ENCODE measurements at places on chromosomes 2 and 18. TPM values are rescaled to one million over a fixed set of nuclear protein-coding genes. Genes with fewer than 3 reads are reported as not detected.

SULT1C4 gene
- 2.7 TPM for total RNA-seq

LCT gene
- total RNA-seq = not detected

CRYBA2 gene
- total RNA-seq = not detected

PSMA8 gene
- 0.48 TPM for total RNA-seq

FARP2 gene
- total RNA-seq = 14.0 TPM

HOXD9 gene
- total RNA-seq = not detected

CRYGD gene
- total RNA-seq = not detected

CYBRD1 gene
- 58.3 TPM for total RNA-seq

EGR4 gene
- total RNA-seq = not detected

SERPINB3 gene
- not detected for total RNA-seq

BMP10 gene
- total RNA-seq = not detected

GRCh38 chr2:69807821-69808540, 21.5 kb upstream of the GMCL1 start:
- DNase-seq = no peak

GRCh38 chr2:201502713-201503112, 51.2 kb downstream of the STRADB start:
- DNase-seq = no peak

GRCh38 chr2:79131687-79132086, 11.4 kb downstream of the REG1A start:
- no peak for DNase-seq

DNA sequence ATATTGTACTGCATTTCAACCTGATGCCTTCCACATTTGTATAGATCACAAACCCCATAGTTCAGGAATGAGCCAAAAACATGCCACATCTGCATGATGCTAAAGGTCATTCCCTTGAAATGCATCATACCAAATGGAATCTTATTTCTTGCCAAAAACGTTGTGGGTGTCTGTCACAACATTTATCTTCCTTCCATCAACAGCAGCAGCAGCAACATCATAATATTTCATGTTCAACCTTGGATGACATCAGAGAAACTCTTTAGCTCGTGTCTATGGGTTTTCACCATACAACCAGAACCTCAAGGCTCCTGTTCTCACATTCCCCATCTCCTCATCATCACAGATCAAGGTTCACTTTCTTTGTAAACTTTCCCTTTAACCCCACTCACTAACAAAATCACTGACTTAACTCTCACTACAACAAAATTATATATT, 221.3 kb upstream of the CTAGE1 start:
- no peak for DNase-seq

GRCh38 chr2:131093696-131094462, 619 bp upstream of the FAM168B start:
- DNase-seq = peak; percentile 89

GRCh38 chr2:83587309-83587708, 871.8 kb downstream of the SUCLG1 start:
- no peak for DNase-seq

GRCh38 chr2:134334542-134335353, 80.9 kb downstream of the MGAT5 start:
- DNase-seq = no peak

- no peak for DNase-seq
Measured at GRCh38 chr2:206477296-206477695, 34.0 kb downstream of the ADAM23 start.

- DNase-seq = no peak
Measured at GRCh38 chr2:186201371-186201770, 284.7 kb upstream of the ZC3H15 start.

- no peak for DNase-seq
Measured at GRCh38 chr18:6843308-6843707, 113.8 kb downstream of the ARHGAP28 start.

DNA sequence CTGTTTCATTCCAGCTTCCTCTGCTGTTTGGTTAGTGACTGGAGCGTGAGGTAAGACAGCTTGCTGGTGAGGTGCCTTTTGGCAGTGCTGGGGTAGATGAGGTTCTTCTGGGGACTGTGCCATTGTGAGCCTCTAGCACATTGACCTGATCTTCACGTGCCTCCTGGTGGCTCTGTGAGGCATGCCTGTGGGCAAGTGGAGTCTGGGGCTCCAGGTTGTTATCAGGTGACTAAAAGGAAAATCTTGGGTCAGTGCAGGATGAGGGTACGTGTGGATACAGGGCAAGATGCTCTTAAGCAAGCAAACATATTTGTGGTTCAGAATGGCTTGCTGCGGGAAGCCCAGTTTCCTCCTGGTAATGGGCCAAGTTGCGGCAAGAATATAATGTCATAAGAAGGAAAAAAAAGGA, 75.4 kb downstream of the FHOD3 start:
- DNase-seq = no peak

DNA sequence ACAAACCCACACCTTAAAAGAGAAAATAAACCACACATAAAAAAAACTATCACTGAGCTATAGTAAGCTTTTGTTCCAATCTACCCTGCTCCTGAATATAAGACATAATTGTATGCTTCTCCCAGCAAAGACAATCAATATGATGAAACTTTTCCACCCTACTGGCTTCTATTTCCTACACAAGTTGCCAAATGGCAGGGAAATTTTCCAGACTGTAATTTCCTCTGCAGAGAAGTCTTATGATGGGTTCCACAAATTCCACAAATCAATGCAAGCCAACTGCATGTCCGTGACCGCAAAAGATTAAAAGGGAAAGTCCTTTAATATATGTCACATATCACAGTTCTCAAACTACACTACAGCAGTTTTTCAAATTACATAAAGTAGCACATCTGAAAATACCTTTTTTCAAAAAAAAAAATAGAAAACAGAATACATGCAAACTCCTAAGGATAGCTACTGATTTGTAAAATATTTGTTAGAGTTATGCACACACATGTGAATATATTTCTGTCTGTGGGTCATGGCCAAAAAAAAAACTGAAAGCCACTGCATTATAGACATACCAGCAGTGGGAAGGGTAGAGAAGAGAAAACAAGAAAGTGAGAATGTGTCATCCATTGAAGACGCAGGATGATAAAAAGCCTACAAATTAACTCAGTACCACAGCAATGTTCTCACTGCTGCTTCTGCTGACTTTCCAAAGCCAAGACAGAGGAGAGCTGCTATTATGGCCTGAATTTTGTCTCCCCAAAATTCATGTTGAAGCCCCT, 61.4 kb downstream of the RPL31 start:
- no peak for DNase-seq

GRCh38 chr2:43152186-43152585, 74.2 kb downstream of the ZFP36L2 start:
- no peak for DNase-seq

GRCh38 chr2:65023742-65024141, 32.5 kb upstream of the CEP68 start:
- no peak for DNase-seq

DNA sequence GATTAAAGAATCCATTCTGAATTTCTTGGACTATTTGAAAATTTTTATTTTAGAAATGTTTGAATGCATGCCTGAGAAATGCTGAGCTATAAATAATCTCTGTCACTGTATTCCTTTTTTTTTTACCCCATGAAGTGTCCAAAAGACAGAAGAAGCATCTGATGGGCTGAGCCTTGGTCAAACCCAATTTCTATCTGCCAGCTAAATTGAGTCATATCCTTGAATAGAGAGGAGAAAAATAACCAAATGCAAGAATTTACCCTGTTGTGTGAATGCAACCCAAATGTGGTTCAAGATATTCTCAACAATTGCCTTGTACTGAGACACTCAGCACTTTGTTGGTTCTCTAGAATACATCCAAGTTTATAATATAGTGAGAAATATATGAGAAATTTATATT, 223.5 kb downstream of the UBE2E3 start:
- DNase-seq = no peak

DNA sequence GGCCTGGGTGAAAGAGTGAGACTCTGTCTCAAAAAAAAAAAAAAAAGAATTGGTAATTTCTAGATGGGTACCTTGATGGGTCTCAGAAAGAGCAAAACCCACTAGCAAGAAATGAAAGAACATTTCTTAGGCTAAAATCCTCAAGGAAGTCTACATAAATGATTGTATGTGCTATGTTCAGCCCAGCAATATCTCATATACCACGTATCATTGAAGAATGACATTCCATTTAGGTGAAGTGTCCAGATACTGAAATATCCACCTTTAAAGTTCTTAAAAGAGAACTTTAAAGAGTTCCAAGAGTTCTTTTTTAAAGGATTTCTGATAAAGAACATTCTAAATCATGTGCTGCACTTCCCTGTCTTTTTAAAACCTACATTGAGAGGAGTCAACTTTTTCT, 19.2 kb downstream of the NRP2 start:
- DNase-seq = no peak

GRCh38 chr2:101012054-101012705, 10.1 kb downstream of the RPL31 start:
- no peak for DNase-seq

- DNase-seq = no peak
Measured at GRCh38 chr2:11533278-11534070, at the start of gene GREB1. Gene GREB1 (plus strand): TSS chr2:11534045. CDS start chr2:11556615, 22,570 bp downstream.

GRCh38 chr2:229731916-229732315, 17.6 kb upstream of the DNER start:
- DNase-seq = no peak

DNA sequence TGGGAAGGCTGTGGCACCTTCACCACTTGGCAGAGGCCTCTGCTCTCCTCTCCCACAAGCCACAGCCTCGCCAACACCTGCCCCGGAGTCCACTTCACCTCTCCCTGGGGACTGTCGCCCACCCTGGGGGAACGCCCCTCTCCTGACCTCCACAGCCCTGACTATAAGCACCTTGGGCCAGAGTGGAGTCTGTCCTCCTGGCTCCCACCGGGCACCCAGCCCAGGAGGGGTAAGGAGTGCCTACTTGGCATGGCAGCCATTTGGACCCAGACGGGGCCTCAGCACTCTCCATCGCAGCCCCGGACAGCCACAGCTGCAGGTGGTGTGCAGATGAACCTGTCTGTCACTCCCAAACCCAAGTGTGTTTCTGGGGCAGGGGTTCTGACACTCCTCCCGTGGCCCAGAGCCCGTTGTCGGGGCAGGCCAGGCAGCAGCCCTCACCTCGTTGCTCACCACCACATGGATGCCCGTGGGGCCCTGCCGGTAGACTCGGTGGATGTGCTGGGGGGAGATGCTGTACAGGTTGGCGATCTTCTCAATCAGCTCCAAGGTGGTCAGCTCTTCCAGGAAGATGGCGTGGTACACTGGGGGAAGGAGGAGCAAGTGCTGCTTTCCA, 53.5 kb downstream of the TFCP2L1 start:
- no peak for DNase-seq

DNA sequence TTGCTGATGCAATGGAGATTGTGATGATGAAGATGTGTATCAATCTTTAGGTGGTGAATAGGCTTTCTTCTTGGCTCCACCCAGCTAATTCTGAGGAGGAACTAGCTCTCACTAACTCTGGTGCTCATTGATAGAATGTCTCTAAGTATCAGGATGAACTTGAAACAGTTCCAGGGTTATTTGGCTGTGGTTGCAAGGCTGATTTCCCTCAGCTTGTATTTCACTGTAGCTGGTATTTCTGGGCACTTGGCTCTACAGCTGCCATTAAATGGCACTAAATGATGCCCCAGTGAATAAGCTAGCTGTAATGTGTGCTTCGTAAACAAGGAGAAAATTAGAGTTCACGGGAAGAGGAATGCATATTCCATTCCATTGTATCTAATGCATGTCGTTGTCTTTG, 241.2 kb downstream of the RPIA start:
- no peak for DNase-seq

- peak; percentile 85 for DNase-seq
Measured at GRCh38 chr18:5630057-5630899, 86.5 kb upstream of the EPB41L3 start.

- DNase-seq = no peak
Measured at GRCh38 chr2:212345966-212346365, 192.6 kb downstream of the ERBB4 start.

DNA sequence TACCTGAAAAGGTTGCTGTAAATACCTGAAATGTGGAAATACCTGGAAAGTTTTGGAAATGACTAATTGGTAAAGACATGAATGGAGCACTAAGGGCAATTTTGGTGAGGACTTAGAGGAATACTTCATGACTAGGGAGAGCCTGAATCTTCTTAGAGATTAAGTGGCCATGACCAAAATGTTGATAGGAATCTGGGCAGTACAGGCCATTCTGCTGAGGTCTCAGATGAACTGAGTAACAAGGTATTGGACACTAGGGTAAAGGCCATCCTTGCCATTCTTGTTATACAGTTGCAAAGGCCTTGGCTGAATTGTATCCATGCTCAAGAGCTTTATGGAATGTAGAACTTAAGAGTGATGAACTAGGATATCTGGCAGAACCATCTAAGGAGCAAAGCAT, 742.9 kb upstream of the RAB6C start:
- DNase-seq = no peak

DNA sequence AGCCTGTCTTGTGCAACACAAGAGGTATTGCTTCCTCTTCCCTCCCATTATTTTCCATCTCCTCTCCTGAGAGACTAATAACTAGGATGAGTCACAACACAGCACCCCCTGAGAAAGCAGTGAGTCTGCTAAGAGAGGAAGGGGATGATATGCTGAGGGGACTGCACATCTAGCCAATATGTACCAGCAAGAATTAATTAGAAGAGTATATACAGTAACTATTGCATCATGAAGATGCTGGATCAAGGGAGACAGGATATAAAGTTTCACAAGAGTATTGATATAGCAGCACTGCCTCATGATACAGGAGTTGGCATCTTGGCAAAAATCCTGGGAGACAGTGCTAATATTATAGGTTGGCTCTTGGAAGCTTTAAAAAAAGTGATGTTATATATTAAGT, 289.9 kb upstream of the RBMS1 start:
- no peak for DNase-seq

GRCh38 chr18:9961041-9961440, 47.2 kb downstream of the VAPA start:
- no peak for DNase-seq

- no peak for DNase-seq
Measured at GRCh38 chr2:72513011-72513410, 312.8 kb downstream of the EXOC6B start.

DNA sequence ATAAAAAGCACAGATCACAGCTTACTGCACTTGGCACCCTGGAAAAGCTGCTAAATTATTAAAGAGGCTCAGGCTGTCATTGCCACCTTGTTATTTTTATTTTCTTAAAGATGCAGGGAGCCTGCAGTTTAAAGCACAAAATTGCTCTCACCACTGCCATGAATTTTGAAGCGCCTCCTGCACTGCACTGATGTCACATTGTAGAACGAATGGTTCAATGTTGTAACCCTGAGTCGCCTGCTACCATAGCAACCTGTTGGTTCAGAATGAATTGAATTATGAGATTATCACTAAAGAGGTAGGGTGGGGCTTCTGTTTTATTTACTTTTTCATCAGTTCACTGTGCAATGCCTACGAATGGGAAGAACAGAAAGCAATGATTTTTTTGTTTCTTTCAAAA, 16.5 kb downstream of the SCG2 start:
- DNase-seq = no peak

GRCh38 chr2:133292259-133292658, 276.0 kb downstream of the NCKAP5 start:
- DNase-seq = no peak

DNA sequence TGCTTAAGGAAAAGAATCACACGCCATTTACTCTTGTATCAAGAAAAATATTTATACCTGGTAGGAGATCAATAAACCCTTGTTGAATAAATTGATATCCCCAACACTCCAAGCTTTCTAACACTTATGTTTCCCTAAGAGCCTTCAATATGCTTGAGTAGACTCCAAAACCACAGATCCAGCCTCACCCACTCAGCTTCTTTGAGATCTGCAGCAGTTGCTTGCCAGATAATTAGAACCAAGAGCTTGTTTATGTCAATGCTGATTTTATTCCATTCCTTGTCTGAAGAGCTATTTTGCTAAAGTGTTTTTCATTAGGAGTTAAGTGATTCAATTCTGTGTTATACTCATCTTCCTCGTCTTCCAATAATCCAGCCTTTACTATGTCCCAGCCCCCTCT, 26.3 kb upstream of the CRIM1 start:
- no peak for DNase-seq
